Stimulated activated CD8-positive, alpha-beta memory T cell treated with anti-CD3 and anti-CD28 coated beads, Interleukin-4, amount 100 ng/mL, for 1 hour (primary cell): ENCODE measurements at places on chromosomes 6 and 20.

GRCh38 chr6:135906542-135906941, 55.0 kb downstream of the PDE7B start:
- no peak for DNase-seq

DNA sequence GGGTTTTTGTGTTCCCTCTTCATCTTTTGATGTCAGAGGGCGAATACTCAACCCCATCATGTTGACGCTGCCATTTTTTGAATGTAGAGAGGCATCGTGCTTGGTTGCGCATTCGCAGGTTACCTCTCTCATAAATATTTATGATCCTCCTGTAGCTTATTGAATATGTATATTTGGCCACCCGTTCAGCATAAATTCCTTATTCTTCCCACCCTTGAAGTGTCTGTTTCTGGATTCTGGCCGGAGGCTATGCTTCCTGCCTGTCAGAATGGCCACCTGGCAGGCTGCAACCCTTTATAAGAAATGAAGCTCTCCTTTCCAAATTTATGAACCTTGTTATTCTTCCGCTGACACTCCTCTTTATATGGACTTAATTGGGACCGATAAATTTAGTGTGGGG, 40.9 kb downstream of the FAM50B start:
- DNase-seq, result no peak

DNA sequence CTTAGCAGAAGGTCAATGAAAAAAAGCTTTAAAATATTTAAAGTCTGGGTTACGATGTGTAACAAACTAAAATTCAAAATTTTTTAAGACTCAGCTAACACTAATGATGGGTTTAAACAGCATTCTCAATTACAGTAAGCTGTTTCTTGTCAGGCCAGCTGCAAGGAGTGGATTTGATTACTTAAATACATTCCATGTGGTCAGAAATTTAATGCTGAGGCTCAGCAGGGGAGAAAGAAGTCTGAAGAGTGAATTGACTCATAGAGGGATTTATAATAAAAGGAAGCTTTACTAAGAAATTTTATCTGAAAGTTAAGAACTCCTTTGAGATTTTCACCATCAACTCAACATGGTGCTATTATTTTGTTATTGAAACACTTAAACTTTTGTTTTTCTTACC, 398.6 kb downstream of the KHDRBS2 start:
- DNase-seq, result no peak

DNA sequence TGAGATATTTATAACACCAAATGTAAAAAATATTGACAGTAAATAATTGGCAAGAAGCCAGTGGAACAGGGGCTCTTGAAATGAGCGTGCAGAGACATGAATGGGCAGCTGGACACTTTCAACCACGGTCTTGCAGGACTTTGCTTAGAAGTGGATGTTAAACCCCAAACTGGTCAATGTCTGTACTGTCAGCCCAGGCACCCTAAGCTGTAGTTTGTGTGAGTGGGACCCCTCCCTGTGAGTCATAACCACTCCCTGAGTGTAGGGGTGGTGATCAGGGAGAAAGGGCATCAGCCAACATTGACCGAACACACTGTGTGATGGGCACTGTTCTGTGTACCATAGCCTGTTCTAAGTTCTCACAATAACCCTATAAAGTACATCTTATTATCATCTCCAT, 108.6 kb downstream of the FIG4 start:
- DNase-seq, result no peak

DNA sequence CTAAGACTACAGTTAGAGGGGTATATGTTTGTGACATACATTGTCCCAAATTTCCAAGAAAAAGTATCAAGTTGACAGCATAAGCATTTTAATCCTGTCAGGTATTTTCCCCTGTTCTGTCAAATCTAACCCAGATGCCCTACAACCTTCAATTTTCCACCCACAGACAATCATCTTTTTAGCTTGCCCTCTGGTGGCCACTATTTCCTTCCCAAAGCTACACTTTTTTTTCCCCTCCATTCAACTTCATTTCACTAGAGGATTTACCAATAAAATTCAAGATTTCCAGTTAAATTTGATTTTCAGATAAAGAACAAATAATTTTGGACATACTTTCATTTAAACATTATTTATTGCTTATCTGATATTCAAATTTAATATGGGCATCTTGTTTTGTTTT, 286.6 kb downstream of the TENT5A start:
- DNase-seq, result no peak

DNA sequence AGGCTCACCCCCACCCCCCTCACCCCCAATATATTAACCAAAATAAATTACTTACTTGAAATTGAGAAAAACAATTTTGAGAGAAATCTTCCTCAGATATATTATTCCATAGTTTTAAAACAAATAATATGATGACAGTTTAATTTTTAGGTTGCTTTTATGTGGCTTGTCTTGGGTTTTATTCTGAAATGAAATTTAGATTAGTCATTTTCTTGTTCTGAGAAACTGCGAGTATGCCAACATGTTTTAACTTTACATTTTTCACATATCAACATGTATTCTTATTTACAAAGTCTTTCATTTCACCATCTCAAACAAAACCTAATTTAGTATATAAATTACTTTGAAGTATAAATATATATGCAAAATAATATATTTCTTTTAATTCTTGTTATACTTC, 11.1 kb downstream of the REV3L start:
- no peak for DNase-seq
